ENCODE measurements at places on chromosomes 16 and 17. TPM values are rescaled to one million over a fixed set of nuclear protein-coding genes. Genes with fewer than 3 reads are reported as not detected.

- peak; percentile 31 for DNase-seq
Observed at GRCh38 chr16:79469999-79470398, 130.5 kb downstream of the MAF start.

DNA sequence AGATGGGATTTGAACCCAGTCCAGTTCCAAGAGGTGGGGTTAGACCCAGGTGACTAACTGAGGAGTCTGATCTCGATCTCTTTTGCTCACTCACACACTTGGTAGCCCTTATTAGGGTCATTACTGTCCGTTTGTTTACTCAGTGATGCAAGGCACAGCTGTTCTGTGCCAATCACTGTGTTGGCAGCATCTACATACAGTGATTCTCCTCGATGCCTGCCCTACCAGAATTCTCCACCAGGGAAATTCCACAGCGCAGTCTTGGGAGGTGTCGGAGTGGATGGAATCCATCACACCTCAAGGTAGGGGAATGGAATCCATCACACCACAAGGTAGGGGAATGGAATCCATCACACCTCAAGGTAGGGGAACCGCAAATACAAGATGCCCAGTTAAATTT lies 279.6 kb downstream of the MAF start:
- DNase-seq: no peak

DNA sequence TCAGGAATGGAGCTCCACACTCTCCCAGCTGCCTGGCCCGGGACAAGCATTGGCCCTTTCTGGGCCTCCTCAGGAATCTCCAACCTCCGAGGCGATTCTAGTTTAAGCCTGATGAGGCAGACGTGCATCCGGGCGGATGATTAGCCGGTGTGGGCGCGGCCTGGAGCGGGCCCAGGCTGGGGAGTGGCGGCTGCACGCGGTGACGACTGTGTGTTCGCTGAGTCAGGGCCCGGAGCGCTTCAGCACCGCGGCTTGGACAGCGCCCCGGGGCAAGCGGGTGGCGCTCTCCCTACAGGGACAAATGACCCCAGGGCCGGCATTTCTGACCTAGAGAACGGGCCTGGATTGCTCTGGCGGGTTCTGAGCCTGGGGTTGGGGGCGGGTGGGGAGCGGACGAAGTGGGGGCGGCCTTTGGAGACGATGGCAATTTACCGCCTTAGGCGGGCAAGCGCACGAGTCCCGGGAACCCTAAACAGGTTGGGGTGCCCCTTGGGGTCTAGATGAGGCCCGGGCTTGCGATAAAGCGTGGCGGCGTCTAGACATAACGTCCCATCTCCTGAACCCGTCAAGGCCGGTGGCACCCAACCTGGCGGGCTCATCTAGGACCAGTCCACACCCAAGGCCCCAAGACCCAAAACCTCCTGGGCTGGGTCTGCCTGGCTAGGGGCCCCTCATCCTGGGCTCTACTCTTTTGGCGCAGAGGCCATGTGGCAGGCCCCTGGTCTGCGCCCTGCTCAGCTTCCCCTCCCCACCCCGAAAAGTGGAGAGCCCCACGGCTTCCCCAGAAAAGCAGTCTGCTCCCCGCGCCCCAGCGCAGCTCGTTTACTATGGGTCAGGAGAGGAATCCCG lies 22.3 kb upstream of the ZNHIT3 start:
- peak; percentile 59 for DNase-seq

The ARL2BP gene
- total RNA-seq: 60.3 TPM

The PRSS8 gene
- 0.21 TPM for total RNA-seq

The MLST8 gene
- total RNA-seq: 26.9 TPM

The TRPV2 gene
- total RNA-seq: 21.1 TPM

DNA sequence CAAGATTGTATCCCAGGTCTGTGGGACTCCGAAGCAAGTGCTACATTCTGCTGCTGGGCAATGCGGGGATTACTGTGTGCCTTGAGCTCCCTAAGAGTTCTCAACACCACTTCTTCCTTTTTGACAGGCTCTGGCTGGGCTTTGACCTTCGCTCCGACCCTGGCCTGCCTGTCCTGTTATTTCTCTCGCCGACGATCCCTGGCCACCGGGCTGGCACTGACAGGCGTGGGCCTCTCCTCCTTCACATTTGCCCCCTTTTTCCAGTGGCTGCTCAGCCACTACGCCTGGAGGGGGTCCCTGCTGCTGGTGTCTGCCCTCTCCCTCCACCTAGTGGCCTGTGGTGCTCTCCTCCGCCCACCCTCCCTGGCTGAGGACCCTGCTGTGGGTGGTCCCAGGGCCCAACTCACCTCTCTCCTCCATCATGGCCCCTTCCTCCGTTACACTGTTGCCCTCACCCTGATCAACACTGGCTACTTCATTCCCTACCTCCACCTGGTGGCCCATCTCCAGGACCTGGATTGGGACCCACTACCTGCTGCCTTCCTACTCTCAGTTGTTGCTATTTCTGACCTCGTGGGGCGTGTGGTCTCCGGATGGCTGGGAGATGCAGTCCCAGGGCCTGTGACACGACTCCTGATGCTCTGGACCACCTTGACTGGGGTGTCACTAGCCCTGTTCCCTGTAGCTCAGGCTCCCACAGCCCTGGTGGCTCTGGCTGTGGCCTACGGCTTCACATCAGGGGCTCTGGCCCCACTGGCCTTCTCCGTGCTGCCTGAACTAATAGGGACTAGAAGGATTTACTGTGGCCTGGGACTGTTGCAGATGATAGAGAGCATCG lies 2.4 kb downstream of the SLC16A13 start:
- no peak for DNase-seq

The TUBB3 gene
- 8.8 TPM for total RNA-seq

DNA sequence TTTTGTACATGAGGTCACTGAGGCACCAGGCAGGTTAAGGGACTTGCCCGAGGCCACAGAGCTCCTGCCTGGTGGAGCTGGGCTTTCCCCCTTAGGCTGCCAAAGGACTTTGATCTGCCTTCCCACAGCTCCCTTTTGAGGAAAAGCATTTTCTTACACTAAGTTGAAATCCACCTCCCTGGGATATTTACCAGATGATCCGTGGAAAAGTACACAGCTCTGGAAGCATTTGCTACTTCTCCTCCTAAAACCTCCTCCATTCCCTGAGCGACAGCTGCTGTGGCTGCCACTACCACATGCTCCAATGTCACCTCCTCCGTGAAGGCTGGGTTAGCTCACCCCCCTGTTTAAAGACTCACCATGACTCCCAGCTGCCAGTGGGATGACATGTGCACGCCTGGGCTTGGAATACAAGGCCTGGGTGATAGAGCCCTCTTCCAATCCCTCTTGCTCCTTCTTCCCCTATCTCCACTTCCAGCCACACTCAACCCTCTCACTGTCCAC lies 1.2 kb upstream of the MPRIP start:
- no peak for DNase-seq

- peak; percentile 58 for DNase-seq
Observed at GRCh38 chr16:57092786-57093411, 516 bp downstream of the CPNE2 start.

- DNase-seq: no peak
Observed at GRCh38 chr16:3347586-3347985, 8.1 kb upstream of the OR2C1 start.

DNA sequence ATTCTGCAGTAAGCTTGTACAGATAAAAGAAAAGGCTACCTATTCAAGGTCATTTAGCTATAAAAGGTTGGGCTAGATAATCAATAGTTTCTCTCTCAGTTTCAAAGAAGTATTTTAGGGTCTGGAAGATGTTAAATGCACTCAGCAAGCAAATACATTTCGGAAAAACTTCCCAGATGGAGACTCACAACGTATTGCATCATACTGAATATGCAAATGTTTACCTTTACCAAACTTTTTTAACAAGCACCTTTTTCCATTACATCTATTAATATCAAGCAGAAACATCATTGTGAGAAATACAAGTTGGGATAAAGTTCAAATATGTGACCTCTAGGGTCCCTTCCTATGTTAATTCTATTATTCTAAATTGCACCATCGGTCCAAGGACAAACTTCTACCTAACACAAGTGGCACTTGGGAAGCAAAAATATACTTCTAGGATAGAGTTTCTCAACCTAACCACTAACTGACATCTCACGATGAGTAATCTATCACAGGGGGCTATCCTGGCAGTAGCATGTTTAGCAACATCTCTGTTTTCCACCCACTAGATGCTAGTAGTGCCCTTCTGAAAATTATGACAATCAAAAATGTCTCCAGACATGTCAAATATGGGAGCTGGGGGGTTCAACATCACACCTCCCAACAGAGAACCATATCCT lies 14.5 kb downstream of the KANSL1 start:
- no peak for DNase-seq

DNA sequence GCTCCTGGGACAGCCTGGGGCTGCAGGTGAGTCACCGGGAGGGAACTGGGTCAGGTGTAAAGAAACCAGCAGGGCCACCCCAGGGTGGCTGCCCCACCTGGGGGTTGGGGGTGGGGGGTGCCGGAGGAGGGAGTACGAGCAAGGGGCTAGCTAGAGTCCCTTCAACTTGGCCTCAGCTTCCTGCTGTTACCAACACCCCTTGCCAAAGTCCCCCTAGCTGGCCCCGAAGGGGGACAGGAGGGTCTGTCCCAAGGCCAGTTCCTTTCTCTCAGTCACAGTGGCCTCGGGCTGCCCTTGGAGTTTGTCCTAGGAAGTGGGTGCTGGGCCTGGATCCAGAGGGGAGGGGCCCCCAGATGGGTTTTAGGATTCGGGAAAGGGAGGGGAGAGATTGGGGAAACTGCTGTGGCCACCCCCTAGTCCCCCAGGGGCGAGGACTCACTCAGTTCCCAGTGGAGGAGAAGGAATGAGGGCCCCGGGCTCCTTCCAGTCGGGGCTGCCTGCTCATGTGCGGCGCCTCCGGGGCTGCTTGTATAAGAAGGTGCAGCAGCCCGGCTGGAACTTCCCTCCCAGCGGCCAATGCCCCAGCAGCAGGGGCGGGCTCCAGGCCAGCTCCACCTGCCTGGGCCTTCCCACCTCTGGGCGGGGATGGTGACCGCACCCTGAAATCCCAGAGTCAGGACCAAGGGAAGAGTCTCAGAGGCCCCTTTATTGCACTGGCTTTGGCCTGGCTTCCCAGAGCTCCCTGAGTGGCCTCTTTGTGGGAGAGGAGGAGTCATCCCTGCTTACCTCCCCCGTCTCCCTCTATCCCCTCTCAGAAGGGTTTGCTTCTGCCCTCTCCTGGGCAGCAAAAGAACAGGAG lies 7.3 kb downstream of the ARHGAP27 start:
- peak; percentile 63 for DNase-seq

The PYCARD gene
- total RNA-seq: 19.1 TPM

The ODAD4 gene
- total RNA-seq: 1.3 TPM

The PRCD gene
- 5.5 TPM for total RNA-seq

GRCh38 chr17:66636111-66636510 lies 198.8 kb upstream of the CACNG5 start:
- DNase-seq: no peak

DNA sequence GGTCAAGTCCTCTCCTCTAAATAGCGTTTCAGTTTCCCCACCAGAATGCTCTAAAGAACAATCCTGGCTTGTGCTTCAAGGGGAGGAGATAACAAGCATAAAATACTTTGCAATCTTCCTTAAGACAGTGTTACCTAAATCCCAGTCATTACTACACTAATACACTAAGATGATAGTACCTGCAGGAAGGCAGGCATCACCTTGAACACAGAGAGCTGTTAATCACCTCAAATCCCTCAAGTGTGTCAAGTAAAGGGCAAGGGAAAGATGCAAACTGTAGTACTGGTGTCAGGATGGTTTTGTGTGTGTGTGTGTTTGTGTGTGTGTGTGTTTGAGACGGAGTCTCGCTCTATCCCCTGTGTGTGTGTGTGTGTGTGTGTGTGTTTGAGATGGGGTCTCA lies 36.8 kb downstream of the NACA2 start:
- no peak for DNase-seq

DNA sequence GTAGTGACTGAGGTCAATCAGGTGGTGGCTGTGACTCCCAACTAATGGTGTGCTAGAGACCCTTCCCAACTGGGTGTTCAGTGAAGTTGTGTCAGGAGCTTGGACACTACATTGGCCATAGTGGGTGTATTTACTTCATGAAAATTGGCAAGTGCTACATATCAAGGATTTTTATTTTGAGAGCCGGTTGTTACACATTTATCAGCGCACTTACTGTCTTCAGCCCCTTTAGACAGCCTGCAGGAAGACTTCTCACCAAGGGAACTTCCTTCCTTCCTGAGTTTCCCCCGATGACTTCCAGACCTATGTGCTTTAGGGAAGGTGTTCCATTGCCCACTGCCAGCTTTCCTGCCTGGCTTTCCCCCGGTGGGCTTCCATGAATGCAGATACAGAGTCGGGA lies 261.2 kb downstream of the CBLN1 start:
- no peak for DNase-seq

The STX1B gene
- total RNA-seq: 1.2 TPM

GRCh38 chr17:2369551-2370210 lies 31.2 kb downstream of the MNT start:
- no peak for DNase-seq

The ADAD2 gene
- not detected for total RNA-seq

DNA sequence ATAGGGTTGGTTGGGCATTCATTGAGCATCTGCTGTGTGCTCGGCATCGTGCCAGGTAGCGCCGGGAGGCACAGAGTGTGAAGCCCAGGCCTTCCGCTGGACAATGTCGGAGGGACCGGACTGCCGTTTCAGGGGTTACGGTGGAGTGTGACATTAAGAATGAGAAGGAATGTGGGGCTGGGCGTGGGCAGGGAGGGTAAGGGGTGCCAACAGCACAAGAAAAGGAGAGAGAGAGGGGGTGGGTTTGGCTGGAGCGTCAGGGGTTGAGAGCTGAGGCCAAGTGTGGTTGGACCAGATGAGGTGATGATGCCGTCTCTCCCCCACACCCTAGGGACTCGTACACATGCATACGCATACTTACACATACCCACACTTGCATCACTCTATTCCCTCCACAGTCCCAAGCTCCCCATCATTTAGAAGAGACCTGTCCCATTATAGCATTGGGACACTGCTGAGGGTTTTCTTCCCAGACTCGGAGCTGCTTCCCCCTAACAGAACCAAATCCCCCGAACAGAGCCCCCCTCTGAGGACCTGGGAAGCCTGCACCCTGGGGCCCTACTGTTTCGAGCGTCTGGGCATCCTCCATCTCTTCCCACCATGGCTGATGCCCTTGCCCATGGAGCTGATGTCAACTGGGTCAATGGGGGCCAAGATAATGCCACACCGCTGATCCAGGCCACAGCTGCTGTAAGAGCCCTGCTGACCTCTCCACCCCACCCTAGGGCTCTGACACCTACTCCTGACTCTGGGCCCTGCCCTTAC lies 3.3 kb upstream of the KCTD11 start:
- DNase-seq: no peak

The TMED6 gene
- not detected for total RNA-seq

GRCh38 chr17:58280480-58281217 lies at the start of gene MPO:
MPO (minus strand) TSS chr17:58280935; CDS start chr17:58280758, 177 bp downstream.
- DNase-seq: no peak

The PROCA1 gene
- total RNA-seq: 0.97 TPM

- no peak for DNase-seq
Observed at GRCh38 chr16:68643847-68644246, 1.3 kb upstream of the CDH3 start.

- no peak for DNase-seq
Observed at GRCh38 chr17:66337866-66338485, 35.6 kb downstream of the PRKCA start.

GRCh38 chr17:75524269-75524969 lies 1.1 kb upstream of the LLGL2 start:
- DNase-seq: no peak

The TMEM235 gene
- not detected for total RNA-seq

Data from left cardiac atrium (tissue), 4 donors.